Sigmoid colon (tissue), 7 donors: ENCODE measurements at places on chromosomes 13 and 19. TPM values are rescaled to one million over a fixed set of nuclear protein-coding genes. Genes with fewer than 3 reads are reported as not detected.

Gene TMEM59L
- 5.4 TPM for total RNA-seq

Gene PKN1
- total RNA-seq, result 88.4 TPM

Gene C13orf42
- total RNA-seq, result not detected

Gene ATP8A2
- total RNA-seq, result 1.4 TPM

Gene LYPD5
- total RNA-seq, result 1.1 TPM

DNA sequence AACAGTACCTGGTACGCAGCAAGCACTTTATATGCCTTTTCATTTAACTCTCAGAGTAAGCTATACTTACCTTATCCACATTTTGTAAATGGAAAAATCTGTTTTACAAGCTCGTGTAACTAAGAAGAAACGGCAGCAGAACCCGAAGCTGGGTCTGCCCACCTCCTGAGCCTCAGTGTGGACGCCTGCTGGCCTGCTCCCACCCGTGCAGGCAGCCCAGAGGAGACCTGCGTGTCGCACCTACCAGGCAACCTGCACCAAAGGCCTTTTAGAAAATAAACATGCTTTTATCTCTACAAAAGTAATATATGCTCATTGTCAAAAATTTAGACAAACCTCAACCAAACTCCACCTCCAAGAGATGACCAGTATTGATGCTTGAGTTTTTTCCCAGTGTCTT is 62.7 kb downstream of the CRYL1 start:
- no peak overlapping the region for H3K4me3 ChIP-seq
- no peaks in the 10 kb centered on the region for H3K27me3 ChIP-seq
- no peak for DNase-seq
- H3K36me3 ChIP-seq, result no peaks in the 10 kb centered on the region

GRCh38 chr13:43167731-43168130 is 144.3 kb downstream of the DNAJC15 start:
- no peak for DNase-seq
- no peaks in the 10 kb centered on the region for H3K4me1 ChIP-seq
- H3K36me3 ChIP-seq, result no peaks in the 10 kb centered on the region

GRCh38 chr13:28415994-28416421 is 78.9 kb downstream of the FLT1 start:
- no peaks in the 10 kb centered on the region for H3K27me3 ChIP-seq
- no peak for DNase-seq
- H3K36me3 ChIP-seq, result no peaks in the 10 kb centered on the region

GRCh38 chr19:40322951-40323615 is 25.1 kb downstream of the C19orf47 start:
- H3K27ac ChIP-seq, result no peak overlapping the region
- H3K27me3 ChIP-seq, result no peaks in the 10 kb centered on the region

DNA sequence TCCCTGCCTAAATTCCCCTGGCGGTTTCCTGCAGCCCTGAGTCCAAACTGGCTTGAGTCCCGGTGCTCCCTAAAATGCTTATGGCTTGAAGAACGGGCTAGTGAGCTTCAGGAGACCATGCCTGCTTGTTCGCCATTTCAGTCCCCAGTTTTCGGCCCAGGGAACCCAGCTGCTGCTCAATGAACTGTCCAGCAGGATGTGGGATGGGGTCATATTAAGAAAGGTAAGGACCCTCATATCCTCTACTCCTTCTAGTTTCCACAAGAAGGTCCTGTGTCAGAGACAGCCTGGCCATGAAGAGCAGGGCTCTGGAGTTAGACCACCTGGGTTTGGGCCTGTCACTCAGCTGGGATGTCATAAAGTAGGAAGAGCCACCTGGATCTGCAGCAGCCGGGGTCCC is 17.0 kb upstream of the SPC24 start:
- H3K36me3 ChIP-seq, result peaks cover 91% of the 10 kb centered on the region
- H3K27ac ChIP-seq, result peak overlapping the region; percentile 93
- H3K4me1 ChIP-seq, result peaks cover 53% of the 10 kb centered on the region
- no peak for DNase-seq

GRCh38 chr13:53121919-53122318 is 93.3 kb downstream of the OLFM4 start:
- H3K36me3 ChIP-seq, result no peaks in the 10 kb centered on the region
- no peak overlapping the region for H3K4me3 ChIP-seq
- H3K27ac ChIP-seq, result no peak overlapping the region
- H3K4me1 ChIP-seq, result no peaks in the 10 kb centered on the region
- DNase-seq, result no peak

GRCh38 chr19:8259142-8259921 is 48.8 kb downstream of the CD320 start:
- DNase-seq, result peak; percentile 22
- H3K27me3 ChIP-seq, result no peaks in the 10 kb centered on the region
- no peak overlapping the region for H3K27ac ChIP-seq
- H3K4me3 ChIP-seq, result no peak overlapping the region
- no peaks in the 10 kb centered on the region for H3K4me1 ChIP-seq
